ENCODE measurements at places on chromosomes 1 and 21. TPM values are rescaled to one million over a fixed set of nuclear protein-coding genes. Genes with fewer than 3 reads are reported as not detected.
A peak's percentile ranks its signal among the peaks of the same experiment; 100 is the strongest.

- peak; percentile 85 for DNase-seq
Observed at GRCh38 chr1:24896596-24897262, 33.3 kb downstream of the RUNX3 start.

DNA sequence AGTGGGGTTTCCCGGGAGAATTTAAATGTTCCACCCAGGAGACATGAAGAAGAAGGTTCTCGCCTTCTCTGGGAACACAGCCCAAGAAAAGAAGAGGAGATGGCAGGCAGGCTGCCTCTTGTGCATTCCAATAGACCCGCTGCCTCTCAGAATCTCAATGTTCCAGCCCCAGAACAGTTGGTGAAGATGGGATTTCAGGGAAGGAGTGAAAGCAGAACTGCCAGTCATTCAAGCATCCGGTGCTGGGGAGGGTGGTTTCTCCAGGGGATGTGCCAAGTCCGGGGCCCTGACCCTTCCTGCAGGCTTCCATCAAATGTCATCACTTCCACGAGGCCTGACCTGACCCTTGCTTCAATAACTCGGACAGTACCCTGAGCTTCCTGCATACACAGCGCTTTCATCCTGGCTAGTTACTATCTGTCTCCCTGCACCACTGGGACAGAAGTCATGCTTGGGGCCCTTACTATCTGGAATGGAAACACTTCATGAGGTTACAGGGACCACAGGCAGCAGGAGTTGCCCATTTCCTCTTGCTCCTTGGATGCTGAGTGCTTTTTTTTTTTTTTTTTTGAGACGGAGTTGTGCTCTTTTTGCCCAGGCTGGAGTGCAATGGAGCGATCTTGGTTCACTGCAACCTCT is 386.6 kb upstream of the POU3F1 start:
- no peak for DNase-seq

- no peak for DNase-seq
Observed at GRCh38 chr1:117112047-117112717, 9.4 kb downstream of the TRIM45 start.

DNA sequence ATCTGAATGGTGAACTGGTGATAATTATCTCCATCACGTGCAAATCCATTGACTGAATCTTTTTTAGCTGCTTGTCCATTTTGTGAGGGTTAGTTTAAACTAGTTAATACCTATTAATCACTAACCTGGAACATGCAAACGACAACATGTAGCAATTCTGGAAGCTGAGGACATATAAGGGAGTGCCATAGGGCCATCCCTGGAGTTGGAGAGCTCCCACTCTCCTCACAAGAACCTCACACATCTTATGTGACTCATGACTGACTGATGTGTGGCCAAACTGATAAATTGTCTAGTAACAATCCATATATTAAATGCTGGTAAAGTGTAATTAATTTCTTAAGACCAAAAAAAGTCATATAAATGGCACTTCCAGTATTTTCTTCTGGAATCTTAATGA is 62.9 kb upstream of the HOOK1 start:
- DNase-seq, result no peak

The KRTAP19-1 gene
- total RNA-seq, result not detected

Data from mesenteric fat pad (tissue), 1 donor.